Astrocyte (in vitro differentiated cells and primary cell): ENCODE measurements at places on chromosomes 4 and X.

DNA sequence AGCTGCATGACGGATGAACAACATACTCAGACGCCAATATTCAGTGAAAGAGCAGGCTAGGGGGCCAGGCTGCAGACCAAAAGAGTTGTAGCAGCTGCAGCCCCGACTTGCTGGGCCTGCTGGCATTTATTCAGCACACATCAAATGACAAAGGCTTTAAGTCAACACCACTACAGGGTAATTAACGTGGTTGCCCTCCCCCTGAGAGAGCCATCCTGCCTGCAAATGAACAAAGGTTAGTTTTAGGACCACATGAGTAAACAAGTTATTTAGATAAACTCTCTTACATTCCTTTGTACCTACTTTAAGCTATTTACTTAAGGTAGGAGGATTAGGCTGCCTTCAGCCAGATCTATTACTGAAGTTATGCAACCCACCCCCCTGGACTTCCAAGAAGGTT lies 1329.1 kb downstream of the PCDH18 start:
- no peak for DNase-seq

- no peak for DNase-seq
Observed at GRCh38 chrX:124346877-124347241, 496 bp downstream of the SH2D1A start.

DNA sequence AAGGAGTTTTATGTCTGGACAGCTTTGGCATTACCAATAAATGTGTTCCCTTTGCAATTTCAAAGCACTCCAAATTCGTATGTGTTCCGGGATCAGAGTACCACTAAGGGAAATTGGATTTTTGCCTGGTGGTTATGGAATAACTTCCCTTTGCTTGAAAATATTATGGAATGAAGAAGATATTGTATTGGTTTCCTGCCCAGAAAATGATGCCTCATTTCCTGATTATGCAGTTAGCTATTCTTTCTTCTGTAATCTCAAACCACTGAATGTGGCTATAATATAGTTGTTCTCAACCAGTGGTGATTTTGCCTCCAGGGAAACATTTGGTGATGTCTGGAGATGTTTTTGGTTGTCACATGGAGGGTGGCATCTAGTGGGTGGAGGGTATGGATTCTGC lies 142.9 kb downstream of the PCDH7 start:
- peak; percentile 82 for DNase-seq

- peak; percentile 96 for DNase-seq
Observed at GRCh38 chrX:107571296-107571998, 56.9 kb upstream of the PRPS1 start.

- no peak for DNase-seq
Observed at GRCh38 chrX:24093746-24094145, 39.0 kb downstream of the EIF2S3 start.

GRCh38 chr4:18319431-18319830 lies 297.9 kb upstream of the LCORL start:
- DNase-seq = no peak
